ENCODE measurements at places on chromosomes 5 and 9. TPM values are rescaled to one million over a fixed set of nuclear protein-coding genes. Genes with fewer than 3 reads are reported as not detected.

Gene GMCL2
- total RNA-seq, result not detected

Gene CORO2A
- 0.48 TPM for total RNA-seq

Gene FBLL1
- total RNA-seq, result 0.65 TPM

Gene NFIB
- 234 TPM for total RNA-seq

Gene F2RL1
- total RNA-seq, result 135 TPM

Gene TAF11L5
- not detected for total RNA-seq

Gene CPLANE1
- total RNA-seq, result 23.9 TPM

Gene IL3
- total RNA-seq, result not detected

Gene PCDHGB3
- 6.5 TPM for total RNA-seq

Gene AJM1
- total RNA-seq, result 0.65 TPM

Gene C9orf152
- total RNA-seq, result not detected

Gene MAMDC4
- 0.98 TPM for total RNA-seq

Gene CEP72
- total RNA-seq, result 4.1 TPM

Gene SPATA31C1
- total RNA-seq, result not detected

Gene PLAC8L1
- 0.29 TPM for total RNA-seq

Gene SOX30
- not detected for total RNA-seq

Gene ZBTB34
- 12.8 TPM for total RNA-seq

Gene TMEFF1
- total RNA-seq, result 10.7 TPM

Gene SPAG8
- not detected for total RNA-seq

Gene PCSK1
- 2.3 TPM for total RNA-seq

Gene NRG2
- total RNA-seq, result 0.96 TPM

Gene C5
- 0.86 TPM for total RNA-seq

Gene ABCA2
- 12.4 TPM for total RNA-seq

Gene ARHGEF28
- 154 TPM for total RNA-seq

Gene KIF3A
- total RNA-seq, result 7.5 TPM

Gene DRD1
- total RNA-seq, result not detected

Gene MSX2
- not detected for total RNA-seq

Gene SPINK9
- total RNA-seq, result not detected

Gene FRMD3
- 11.1 TPM for total RNA-seq

Gene LHFPL2
- 46.7 TPM for total RNA-seq

Gene PRRX2
- total RNA-seq, result 0.38 TPM

Gene ATP10B
- total RNA-seq, result not detected

Gene SLC34A1
- not detected for total RNA-seq

Gene LHX3
- not detected for total RNA-seq

Gene QRFP
- not detected for total RNA-seq

Gene ZFAND5
- 119 TPM for total RNA-seq

Gene OR1J2
- 0.19 TPM for total RNA-seq

Gene AFAP1L1
- 98.3 TPM for total RNA-seq

Gene LHX6
- 10.1 TPM for total RNA-seq

Gene PCDHAC1
- total RNA-seq, result 0.10 TPM

Gene NTNG2
- 0.10 TPM for total RNA-seq

Gene PAEP
- total RNA-seq, result not detected

Gene WDR38
- total RNA-seq, result not detected

Gene INSL4
- not detected for total RNA-seq

Gene IFNA2
- not detected for total RNA-seq

Gene EFNA5
- total RNA-seq, result 30.7 TPM

Gene FOXD4L4
- total RNA-seq, result 0.19 TPM

Gene ASPN
- not detected for total RNA-seq

Gene GABRA1
- not detected for total RNA-seq

Gene GGTA1
- total RNA-seq, result 0.65 TPM

Gene SLC46A2
- not detected for total RNA-seq

Gene DAB2
- 158 TPM for total RNA-seq

Gene CDC20B
- total RNA-seq, result 0.19 TPM

Gene SPATA31D4
- not detected for total RNA-seq

Gene NOP16
- 17.6 TPM for total RNA-seq

Gene PCDHGB6
- 6.2 TPM for total RNA-seq

Gene AGXT2
- total RNA-seq, result not detected

Gene MARVELD2
- 4.8 TPM for total RNA-seq

Gene COL15A1
- total RNA-seq, result 1.6 TPM

Gene FBP2
- total RNA-seq, result not detected

Measured in vein endothelial cell (primary cell).